ENCODE measurements at places on chromosomes 7 and 10.

DNA sequence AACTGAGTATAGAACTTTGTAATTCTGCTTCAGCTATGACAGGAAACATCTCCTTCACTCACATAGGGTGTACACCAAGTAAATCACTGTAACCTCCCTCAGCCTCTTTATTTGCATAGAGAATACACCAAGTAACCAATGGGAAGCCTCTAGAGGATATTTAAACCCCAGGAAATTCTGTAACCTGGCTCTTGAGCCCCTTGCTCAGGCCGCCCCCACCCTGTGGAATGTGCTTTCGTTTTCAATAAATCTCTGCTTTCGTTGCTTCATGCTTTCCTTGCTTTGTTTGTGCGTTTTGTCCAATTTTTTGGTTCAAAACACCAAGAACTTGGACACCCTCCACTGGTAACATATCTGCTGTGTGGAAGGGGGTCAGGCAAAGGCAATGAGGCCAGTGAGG, 60.2 kb downstream of the CLRN3 start:
- DNase-seq: no peak

DNA sequence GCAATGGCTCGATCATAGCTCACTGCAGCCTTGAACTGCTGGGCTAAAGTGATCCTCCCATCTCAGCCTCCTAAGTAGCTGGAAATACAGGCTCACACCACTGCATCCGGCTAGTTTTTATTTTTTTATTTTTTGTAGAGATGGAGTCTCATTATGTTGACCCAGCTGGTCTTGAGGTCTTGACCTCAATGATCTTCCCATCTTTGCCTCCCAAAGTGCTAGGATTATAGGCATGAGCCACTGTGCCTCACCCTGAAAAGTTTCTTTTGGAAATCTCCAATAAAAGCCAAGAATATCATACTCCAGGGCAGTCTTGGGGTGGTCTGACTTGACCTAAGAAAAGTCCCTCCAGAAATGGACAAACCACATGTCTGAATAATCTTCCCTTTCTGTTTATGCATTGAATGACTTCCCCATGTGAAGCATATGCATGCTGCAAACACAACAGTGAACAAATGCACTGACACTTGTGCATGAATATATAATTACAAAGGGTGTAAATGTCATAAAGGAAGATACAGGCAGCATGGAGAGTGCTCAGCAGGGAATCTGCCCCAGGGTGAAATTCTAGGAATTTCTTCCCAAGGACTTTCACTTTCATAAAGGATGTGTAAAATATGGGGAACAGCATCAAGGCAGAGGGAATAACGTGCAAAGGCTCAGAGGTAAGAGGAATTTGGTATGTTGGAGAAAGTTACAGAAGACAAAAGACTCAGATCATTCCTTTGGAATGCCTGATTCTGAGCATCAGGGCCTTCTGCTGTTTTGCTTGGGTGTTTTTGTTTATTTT, 142.4 kb upstream of the LYZL1 start:
- DNase-seq: no peak

DNA sequence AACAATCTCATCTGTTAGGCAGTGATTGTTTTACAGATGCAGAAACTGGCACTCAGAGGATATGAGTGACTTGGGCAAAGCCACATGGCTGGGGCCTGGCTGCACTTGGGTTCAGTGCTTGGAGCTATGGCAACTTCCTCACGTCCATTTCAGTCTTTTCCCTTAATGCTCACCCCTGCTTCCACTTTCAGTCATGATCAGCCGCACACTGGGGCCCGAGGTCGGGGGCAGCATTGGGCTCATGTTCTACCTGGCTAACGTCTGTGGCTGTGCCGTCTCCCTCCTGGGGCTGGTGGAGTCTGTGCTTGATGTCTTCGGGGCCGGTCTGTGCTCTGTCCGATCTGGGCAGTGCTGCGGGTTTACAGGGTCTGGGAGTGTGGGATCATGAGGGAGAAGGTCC, 3.0 kb downstream of the SLC12A9 start:
- no peak for DNase-seq

DNA sequence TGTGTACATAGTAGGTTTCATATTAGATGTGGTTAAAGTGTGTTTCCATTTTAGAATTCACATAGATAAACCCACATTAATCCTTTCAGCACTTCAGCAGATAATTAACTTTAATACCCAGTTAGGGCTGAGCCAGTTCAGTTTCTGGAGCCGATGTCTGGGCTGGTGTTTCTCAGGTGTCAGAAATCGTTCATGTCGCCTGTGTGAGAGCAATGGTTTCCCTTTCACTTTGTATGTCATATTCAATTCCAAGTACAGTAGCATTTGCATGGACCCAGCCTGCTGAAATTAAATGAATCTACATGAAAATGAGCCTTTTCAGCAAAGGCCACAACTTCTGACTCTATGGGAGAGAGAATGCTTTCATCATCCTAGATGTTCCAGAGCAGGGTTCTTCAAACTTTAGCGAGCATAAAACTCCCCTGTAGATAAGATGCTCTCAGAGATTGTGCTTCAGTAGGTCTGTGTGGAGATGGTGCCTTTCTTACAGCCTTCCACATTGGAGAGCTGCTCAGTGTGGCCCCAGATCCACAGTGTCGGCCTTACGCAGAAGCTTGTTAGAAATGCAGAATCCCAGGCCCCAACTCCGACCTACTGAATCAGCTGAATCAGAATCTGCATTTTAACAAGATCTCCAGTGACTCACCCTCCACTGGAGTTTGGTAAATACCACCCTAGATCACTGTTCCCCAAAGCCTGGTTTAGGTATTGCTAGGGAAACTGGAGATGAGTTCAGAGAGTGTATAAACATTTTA, 19.6 kb downstream of the WIPF3 start:
- no peak for DNase-seq

GRCh38 chr10:45555795-45556194, 116.8 kb downstream of the ZFAND4 start:
- DNase-seq: no peak

- no peak for DNase-seq
Observed at GRCh38 chr7:110645060-110645459, 445.9 kb upstream of the LRRN3 start.

Measured in stimulated activated CD8-positive, alpha-beta memory T cell treated with anti-CD3 and anti-CD28 coated beads, Interleukin-15, amount 100 ng/mL, for 1 hour (primary cell).